ENCODE measurements at places on chromosomes 3 and 15. TPM values are rescaled to one million over a fixed set of nuclear protein-coding genes. Genes with fewer than 3 reads are reported as not detected.

ISLR gene
- total RNA-seq = not detected

PCSK6 gene
- total RNA-seq = 0.25 TPM

CD80 gene
- total RNA-seq = 0.14 TPM

FETUB gene
- total RNA-seq = not detected

RASGRP1 gene
- total RNA-seq = 44.9 TPM

DNA sequence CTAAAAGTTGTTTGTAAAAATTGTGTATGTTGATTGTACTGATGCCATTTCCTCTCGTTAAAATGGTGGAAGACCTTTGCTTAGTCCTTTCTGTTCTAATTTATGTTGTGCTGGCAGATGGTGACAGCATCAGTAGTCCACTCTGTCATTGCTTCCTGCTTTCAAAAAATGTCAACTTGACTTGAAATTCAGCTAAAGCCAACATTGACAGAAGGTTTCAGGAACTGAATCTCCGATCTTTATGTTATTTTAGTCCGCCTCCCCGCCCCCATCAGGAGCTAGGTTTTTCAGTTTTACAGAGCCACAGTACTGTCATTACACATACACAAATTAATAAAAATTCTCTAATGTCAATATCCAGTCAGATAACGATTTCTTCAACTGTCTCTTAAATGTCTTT is 1.5 kb downstream of the CEP63 start:
- no peak for DNase-seq

DNA sequence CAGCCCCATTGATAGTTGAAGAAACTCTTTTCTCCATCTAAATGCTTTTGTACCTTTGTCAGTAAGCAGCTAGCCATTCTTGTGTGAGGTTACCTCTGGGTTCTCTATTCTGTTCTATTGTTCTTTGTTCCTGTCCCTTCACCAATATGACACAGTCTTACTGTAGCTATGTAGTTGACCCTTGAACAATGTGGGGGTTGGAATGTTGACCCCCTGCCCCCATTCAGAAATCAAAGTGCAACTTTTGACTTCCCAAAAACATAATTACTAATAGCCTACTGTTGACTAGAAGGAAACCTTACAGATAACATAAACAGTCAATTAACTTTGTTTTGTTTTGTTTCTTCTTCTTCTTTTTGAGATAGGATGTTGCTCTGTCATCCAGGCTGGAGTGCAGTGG is 18.7 kb downstream of the KLHL18 start:
- DNase-seq = no peak

DNA sequence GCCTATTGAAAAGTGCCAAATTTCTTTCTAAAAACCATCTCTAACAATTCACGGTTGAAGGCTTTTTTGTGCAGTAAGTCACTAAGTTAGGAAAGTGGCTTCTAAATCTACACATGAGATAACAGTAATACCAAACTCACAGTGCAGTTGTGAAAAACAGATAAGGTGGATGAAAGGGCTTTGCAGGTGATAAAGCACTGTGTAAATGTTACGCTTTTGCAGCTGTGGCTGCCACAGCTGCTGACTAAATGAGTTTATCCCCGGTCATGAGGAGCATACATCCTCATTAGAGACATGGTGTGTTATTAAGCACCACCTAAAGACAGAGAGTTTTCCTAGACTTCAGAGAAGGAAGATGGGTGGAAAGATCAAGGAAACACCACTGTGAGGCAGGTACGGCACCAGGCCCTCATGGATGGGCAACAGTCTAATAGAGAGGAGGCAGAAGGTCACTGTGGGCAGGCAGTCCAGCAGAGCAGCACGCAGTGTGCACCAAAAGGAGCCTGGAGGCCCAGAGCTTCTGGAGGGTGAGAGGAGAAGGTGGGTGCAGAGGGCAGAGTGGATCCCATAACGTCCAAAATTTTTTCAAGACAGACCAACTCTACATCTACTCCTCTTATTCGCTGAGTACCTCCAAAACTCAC is 68.5 kb downstream of the FMN1 start:
- peak; percentile 8 for DNase-seq

DNA sequence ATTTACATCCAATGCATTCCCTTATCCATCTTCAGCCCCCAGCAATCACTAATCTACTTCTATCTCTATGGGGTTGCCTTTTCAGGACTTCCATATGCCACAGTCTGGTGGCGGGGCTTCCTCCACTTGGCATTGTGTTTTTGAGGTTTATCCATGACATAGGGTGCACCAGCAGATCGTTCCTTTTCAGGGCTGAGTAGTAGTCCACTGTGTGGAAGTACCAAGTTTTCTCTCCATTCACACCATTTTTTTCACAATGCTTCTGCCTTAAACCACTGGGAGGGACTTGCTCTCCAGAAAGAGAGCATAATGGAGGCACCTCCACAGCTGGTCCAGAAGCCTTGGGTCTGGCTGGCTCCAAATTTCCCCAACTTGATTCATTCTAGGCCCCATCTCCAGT is 144.0 kb upstream of the IQSEC1 start:
- no peak for DNase-seq

DNA sequence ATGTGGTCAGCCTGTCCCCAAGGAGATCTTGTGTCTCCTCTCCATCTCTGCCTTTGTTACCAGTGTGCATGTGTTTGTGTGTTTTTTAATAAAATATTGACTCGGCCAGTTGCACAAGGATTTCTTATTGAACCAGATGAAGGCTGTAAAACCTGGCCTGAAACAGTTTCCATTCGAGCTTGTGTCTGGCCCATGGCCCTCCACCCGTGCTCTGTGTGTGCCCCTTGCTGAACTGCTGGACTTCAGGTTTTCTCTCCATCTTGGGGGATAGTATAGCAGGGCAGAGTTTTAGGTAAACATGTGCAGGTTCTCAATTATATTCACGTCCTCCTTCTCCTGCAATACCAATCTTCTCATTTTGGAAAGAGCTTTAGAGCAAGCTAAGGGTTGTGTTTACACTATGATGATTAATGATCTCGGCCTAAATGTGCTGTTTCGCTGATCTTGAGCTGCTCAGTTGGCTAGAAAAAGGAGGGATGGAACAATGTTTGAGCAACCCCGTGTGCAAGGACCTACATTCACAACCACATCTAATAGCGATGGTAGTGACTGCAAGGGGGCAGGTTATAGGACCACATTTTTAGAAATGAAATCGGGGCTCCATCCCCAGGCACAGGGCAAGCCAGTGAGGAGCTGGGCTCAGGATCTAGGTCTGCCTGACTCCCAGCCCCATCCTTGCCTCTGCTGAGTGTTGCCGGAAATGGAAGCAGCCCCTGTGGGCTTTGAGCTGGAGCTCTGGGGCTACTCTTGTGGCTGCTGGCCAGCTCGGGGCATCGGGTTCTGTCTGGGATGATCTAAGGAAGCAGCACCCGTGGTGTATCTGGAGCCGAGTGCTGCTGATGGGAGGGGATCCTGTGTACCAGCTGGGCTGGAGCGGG is 47.7 kb downstream of the CMTM6 start:
- no peak for DNase-seq

GRCh38 chr15:53811530-53811929 is 52.1 kb upstream of the WDR72 start:
- DNase-seq = no peak

All from activated naive CD4-positive, alpha-beta T cell treated with anti-CD3 and anti-CD28 coated beads for 36 hours (primary cell).